T-helper 2 cell treated with Interferon-gamma antibody and Interleukin-4, amounts not matched to agents 5 μg/mL and 100 μg/mL, for 36 hours (primary cell): ENCODE measurements at places on chromosomes 1 and 21.
A peak's percentile ranks its signal among the peaks of the same experiment; 100 is the strongest.

DNA sequence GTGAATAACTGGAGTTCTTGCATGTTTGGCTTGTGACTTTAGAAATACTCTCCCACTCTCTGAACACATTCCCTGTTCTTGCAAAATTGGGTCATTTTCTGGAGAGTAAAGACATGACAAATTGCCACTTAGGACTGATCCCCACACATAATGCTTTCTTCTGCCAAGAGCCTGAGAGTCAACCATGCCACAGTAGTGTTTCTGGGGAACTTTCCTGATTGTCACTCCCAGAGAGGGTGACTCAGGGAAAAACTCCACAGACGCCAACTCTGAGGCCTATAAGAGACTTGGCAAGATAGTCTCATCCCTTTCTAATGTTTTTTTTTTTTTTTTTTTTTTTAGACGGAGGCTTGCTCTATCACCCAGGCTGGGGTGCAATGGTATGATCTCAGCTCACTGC, 157.8 kb downstream of the ATG4C start:
- no peak for DNase-seq
- H3K36me3 ChIP-seq: no peaks in the 10 kb centered on the region
- H3K27me3 ChIP-seq: peaks cover 4% of the 10 kb centered on the region
- H3K4me1 ChIP-seq: no peaks in the 10 kb centered on the region

GRCh38 chr1:3067301-3067670, 1.7 kb upstream of the PRDM16 start:
- no peak overlapping the region for H3K27ac ChIP-seq
- DNase-seq: no peak
- no peak overlapping the region for H3K4me3 ChIP-seq
- no peaks in the 10 kb centered on the region for H3K4me1 ChIP-seq

DNA sequence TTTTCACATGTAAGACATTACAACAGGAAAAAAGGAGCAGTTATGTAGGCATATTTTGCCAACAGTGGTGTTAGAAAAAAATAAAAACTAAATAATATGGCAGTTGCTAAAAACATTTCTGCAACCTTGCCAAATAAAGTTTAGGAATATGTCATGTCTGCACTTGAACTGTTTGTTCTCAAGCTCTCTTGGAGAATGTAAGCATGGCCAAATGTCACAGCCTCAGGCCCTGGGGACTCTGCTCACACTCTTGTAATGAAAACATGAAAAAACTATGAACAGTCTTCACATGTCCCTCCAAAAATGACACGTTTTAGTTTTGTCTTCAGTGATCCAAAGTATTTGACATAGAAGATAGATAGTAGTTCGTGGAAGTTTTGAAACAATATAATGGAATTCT, 753.3 kb downstream of the LTN1 start:
- H3K27ac ChIP-seq: no peak overlapping the region
- no peaks in the 10 kb centered on the region for H3K36me3 ChIP-seq
- H3K4me3 ChIP-seq: no peak overlapping the region
- no peaks in the 10 kb centered on the region for H3K27me3 ChIP-seq
- H3K4me1 ChIP-seq: no peaks in the 10 kb centered on the region

- no peaks in the 10 kb centered on the region for H3K36me3 ChIP-seq
- DNase-seq: no peak
- no peaks in the 10 kb centered on the region for H3K4me1 ChIP-seq
- H3K27me3 ChIP-seq: peaks cover 11% of the 10 kb centered on the region
- no peak overlapping the region for H3K27ac ChIP-seq
- H3K4me3 ChIP-seq: no peak overlapping the region
Measured at GRCh38 chr1:47584249-47584648, 146.4 kb downstream of the FOXD2 start.

GRCh38 chr1:56586502-56586901, 7.1 kb upstream of the PLPP3 start:
- no peaks in the 10 kb centered on the region for H3K4me1 ChIP-seq
- H3K36me3 ChIP-seq: no peaks in the 10 kb centered on the region
- H3K4me3 ChIP-seq: no peak overlapping the region
- H3K27ac ChIP-seq: no peak overlapping the region

DNA sequence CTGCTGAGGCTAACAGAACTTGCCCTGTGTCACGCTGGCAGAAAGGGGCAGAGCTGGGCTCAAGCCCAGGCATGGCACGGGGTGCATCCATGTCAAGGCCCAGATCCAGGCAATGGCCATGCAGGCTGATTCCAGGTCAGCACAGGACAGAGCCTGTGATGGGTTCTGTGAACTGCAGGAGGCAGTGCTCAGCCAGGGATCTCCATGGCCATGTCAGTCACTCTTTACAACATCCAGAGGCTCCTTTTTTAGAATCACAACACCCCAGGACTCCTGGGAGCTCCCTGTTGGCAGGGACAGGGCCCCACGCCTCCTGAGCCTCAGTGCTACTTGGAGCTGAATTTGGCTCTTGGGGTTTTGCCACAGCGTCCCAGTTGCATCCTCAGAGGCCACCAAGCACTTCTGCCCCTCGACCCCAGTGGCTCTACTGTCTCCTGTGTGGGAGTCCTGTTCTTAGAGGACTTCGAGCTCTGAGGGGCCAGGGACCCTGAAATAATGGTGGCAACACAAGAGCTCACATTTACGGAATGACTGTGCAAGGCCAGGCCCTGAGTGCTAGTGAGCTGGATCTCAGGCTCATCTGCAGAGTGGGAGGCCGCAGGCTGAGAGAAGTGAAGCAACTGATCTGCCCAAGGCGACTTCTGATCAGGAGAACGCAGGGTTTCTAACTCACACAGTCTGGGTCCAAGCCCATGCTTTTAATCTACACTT, 211.5 kb downstream of the TRABD2B start:
- peaks cover 4% of the 10 kb centered on the region for H3K27me3 ChIP-seq
- no peaks in the 10 kb centered on the region for H3K4me1 ChIP-seq
- no peak overlapping the region for H3K4me3 ChIP-seq
- no peaks in the 10 kb centered on the region for H3K36me3 ChIP-seq

DNA sequence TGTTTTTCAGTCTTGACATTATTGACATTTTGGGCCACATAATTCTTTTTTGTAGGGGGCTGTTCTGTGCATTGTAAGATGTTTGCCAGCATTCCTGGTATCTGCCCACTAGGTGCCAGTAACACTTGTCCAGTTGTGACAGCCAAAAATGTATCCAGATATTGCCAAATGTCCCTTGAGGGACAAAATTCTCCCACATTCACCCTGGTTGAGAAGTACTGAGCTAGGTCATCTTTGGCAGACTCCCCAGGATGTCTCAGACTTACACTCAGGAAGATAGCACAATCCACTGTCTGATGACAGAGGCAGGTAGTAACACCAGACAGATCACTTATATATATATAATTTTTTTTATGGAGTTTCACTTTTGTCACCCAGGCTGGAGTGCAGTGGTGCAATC, 5.9 kb downstream of the CD48 start:
- peak overlapping the region; percentile 47 for H3K27ac ChIP-seq
- H3K27me3 ChIP-seq: no peaks in the 10 kb centered on the region
- no peak overlapping the region for H3K4me3 ChIP-seq
- H3K36me3 ChIP-seq: peaks cover 44% of the 10 kb centered on the region
- DNase-seq: no peak

DNA sequence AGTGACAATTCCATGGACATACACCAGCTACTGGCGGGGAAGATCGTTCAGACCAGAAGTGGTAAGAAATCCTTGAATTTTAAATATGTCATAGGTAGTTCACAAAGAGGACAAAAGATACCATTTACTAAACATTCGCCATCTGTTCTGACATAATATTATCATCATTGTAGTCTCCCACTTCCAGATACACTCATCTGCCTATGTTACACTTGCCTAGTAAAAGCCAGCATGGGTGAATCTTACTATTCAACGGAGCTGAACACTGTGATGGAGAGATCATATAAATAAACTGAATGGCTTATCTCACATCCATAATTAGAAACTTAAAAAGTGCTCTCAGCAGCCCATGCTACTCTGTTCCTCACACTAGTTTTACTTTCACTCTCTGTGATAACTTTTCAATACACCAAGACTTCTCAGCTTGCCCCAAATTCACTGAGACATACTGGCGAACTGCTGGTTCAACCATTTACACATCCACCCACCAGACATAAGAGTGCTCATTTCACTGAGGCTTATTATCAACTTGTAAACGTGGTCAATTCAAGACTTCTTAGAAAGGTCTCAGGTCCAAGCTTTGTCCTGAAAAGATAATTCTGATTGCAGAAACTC, 463 bp upstream of the PRRC2C start:
- peaks cover 37% of the 10 kb centered on the region for H3K4me1 ChIP-seq
- peak overlapping the region; percentile 93 for H3K27ac ChIP-seq
- H3K27me3 ChIP-seq: peaks cover 3% of the 10 kb centered on the region
- H3K4me3 ChIP-seq: peak overlapping the region; percentile 94
- peaks cover 16% of the 10 kb centered on the region for H3K36me3 ChIP-seq

DNA sequence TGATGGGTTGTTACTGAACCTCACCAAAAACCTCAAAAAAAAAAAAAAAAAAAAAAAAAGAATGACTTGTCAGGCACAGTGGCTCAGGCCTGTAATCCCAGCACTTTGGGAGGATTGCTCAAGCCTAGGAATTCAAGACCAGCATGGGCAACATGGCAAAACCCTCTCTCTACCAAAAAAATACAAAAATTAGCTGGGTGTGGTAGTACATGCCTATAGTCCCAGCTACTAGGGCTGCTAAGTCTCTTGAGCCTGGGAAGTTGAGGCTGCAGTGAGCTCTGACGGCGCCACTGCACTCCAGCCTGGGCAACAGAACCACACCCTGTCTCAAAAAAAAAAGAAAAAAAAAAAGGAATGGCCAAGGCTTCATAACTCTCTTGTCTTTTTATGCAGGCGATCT, 11.1 kb downstream of the CHAF1B start:
- peaks cover 52% of the 10 kb centered on the region for H3K36me3 ChIP-seq
- no peak overlapping the region for H3K27ac ChIP-seq
- no peak overlapping the region for H3K4me3 ChIP-seq
- DNase-seq: no peak

DNA sequence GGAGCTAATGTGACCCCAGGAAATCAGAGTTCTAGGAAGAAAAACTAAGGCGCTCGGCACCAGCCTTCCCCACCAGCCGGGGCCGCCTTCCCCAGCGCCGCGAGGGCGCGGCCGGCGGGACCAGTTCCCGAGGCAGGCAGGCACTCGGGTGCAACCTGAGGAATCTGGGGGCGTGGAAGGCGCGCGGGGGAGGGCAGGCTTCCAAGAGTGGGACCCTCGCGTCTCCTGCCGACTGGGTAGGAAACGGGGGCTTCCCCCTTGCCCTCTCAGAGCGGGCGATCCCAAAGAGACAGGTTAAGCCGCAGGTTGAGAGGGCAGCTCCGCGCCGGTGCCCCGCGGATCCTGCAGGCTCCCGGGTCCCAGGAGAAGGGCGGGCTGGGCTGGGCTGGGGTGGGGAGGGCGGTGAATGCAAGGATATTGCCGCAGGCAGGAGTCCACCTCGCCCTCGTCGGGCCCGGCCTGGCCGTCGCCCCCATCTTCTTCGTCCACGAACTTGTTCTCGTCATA, 431 bp downstream of the ARPC5 start:
- H3K4me3 ChIP-seq: peak overlapping the region; percentile 100
- H3K27ac ChIP-seq: peak overlapping the region; percentile 99

DNA sequence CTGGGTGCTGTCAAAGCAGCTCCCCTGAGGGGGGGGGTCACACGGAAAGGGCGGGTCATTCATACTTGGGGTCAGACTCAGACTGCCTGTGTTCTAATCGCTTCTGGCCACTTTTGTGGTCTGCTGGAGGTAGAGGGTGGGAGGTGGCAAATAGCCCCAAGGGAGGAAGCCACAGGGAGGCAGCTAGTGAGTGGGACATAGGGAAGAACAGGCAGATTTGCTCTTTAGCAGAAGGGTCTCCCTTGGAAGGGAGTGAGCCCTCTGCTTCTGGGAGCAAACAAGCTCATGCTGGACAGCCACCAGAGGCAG, 24.5 kb downstream of the ACOT11 start:
- DNase-seq: no peak
- H3K4me1 ChIP-seq: peaks cover 4% of the 10 kb centered on the region
- no peaks in the 10 kb centered on the region for H3K36me3 ChIP-seq
- H3K4me3 ChIP-seq: no peak overlapping the region
- no peak overlapping the region for H3K27ac ChIP-seq
- no peaks in the 10 kb centered on the region for H3K27me3 ChIP-seq

DNA sequence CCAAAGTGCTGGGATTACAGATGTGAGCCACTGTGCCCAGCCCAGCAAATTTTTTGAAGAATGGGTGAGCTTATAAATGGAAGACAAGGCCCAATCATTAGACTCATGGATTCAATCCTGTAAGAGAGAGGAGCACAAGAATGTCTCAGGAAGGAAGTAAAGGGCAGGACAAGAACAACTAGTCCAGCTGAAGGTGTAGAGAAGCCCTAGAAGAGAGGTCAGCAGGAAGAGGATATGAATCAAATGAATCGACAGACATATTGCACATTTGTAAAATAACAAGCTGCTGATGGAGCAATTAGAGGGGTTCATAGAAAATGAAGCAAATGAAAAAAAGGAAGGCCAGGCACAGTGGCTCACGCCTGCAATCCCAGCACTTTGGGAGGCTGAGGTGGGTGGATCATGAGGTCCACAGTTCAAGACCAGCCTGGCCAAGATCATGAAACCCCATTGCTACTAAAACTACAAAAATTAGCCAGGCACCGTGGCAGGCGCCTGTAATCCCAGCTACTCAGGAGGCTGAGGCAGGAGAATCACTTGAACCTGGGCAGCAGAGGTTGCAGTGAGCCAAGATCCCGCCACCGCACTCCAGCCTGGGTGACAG, 74.9 kb downstream of the MIS18A start:
- H3K27me3 ChIP-seq: no peaks in the 10 kb centered on the region
- no peaks in the 10 kb centered on the region for H3K4me1 ChIP-seq
- no peak overlapping the region for H3K4me3 ChIP-seq

GRCh38 chr1:155207806-155208540, at the start of gene THBS3:
THBS3 (minus strand) TSS chr1:155207897; CDS start chr1:155207876, 21 bp downstream.
- H3K27me3 ChIP-seq: no peaks in the 10 kb centered on the region
- H3K36me3 ChIP-seq: peaks cover 7% of the 10 kb centered on the region
- H3K4me1 ChIP-seq: peaks cover 25% of the 10 kb centered on the region
- no peak for DNase-seq

GRCh38 chr1:167430134-167430848, 88.0 kb downstream of the CD247 start:
- H3K27me3 ChIP-seq: no peaks in the 10 kb centered on the region
- H3K4me3 ChIP-seq: no peak overlapping the region
- peaks cover 40% of the 10 kb centered on the region for H3K36me3 ChIP-seq
- peaks cover 12% of the 10 kb centered on the region for H3K4me1 ChIP-seq
- DNase-seq: no peak
- peak overlapping the region; percentile 57 for H3K27ac ChIP-seq

GRCh38 chr1:155192346-155193274, 15.1 kb downstream of the THBS3 start:
- H3K4me1 ChIP-seq: peaks cover 37% of the 10 kb centered on the region
- no peaks in the 10 kb centered on the region for H3K27me3 ChIP-seq
- no peak for DNase-seq
- peak overlapping the region; percentile 95 for H3K4me3 ChIP-seq
- peak overlapping the region; percentile 98 for H3K27ac ChIP-seq
